ENCODE measurements at places on chromosomes 16 and 17.

DNA sequence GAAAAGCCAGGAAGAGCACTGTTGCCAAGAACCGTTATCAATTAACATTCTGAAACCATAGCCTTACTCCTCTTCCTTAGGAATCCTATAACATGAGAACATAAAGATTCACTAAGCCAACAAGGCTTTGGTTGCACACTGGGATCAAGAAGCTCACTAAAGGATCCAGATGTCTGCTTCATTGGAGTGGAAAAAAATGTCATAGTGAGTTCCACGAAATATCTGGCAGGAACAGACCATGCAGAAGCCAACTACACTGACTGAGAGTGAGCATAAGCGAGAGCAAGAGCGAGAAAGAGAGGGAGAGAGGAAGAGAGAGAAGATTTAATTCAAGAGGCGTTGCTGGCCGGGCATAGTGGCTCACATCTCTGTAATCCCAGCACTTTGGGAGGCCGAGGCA is 13.4 kb upstream of the MEIOC start:
- no peak for DNase-seq

DNA sequence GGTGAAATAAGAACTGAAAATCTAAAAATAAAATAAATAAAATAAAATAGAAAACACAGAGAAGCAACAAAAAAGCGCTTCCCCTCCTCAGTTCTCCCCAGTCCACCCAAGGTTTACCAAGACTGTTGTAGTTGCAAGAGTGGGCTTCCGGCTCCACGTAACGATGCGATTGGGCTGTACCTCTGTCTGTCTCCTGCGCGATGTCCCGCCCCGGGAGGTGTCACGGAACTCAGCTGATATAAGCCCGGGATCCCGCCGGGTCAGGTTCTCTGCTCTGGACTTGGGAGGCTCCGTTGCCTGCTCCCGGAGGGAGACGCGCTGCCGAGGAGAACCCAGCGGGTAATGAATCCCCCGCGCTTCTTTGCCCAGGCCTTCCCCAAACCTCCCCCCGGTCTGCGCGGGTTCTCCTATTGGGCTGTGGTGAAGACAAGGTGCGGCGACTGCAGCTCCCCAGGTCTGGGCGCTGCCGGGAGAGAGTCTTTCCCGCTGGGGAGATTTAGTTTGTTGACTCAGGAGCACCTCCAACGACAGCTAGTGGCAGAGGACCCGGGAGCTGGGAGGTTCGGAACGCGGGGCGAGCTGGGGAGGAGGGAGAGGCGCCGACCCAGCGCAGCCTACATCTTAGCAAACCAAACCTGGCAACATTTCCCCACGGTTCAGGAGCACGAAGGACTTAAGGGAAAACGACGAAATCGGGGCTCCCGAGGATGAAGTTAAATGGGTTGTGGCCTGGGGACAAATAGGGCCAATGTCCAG is at the start of gene SLFN5:
Gene SLFN5 (plus strand): TSS at position 268 of the 756 bp plus-strand sequence. CDS start 15,619 bp downstream, outside the sequence.
- DNase-seq, result peak; percentile 55

- DNase-seq, result no peak
These were observed 228.0 kb downstream of the C16orf78 start for GRCh38 chr16:49601576-49601975.

DNA sequence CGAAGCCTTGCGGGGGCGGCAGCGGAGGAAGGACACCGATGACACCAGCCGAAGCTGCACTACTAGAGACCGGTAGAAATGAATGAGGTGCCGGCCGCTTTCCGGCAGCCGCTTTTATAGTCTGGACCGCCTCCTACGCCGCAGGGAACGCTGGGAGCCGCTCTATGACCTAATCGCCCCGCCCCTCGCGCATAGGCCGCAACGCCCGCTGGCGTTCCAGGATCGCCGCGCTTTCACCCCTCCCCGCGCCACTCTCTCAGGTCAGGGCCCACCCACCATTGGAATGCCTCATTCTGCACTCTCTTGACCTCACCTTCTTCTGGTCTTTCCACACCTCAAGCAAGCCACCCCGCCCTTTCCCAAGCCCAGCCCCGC is at the start of gene DDX5:
Gene DDX5 (minus strand): TSS at position 89 of the 375 bp plus-strand sequence. CDS start 170 bp downstream, outside the sequence.
- DNase-seq, result peak; percentile 98

DNA sequence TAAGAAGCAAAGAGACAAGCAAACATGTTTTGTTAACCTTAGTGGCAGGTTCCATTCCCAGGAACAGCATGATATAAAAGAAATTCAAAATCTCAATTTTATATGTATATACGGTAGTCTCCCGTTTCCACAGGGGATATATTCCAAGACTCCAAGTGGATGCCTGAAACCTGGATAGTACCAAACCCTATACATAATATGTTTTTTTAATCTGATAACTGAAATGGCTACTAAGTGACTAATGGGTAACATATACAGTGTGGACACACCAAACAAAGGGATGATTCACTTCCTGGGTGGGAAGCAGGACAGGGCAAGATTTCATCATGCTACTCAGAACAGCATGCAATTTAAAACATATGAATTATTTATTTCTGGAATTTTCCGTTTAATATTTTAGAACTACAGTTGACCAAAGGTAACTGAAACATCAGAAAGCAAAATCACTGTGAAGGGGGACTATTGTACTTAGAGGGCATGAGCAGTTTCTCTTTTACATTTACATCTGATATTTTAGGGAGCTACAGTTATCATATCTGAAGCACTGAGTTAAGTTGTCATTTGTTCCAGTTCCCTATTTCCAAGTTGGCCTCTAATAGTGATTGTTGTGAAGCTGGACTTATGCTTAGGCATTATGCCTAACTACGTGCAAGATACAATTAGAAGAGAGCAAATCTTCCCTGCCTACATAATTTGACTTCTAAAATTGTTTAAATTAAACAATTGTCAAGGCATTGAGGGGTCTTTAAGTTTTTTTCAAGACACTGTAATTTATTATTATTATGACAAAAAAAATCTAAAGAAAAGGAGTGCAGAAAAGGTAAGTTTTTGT is 34.1 kb upstream of the ABCA6 start:
- DNase-seq, result no peak

GRCh38 chr16:2924901-2925755 is 13.4 kb downstream of the FLYWCH1 start:
- DNase-seq, result no peak

- DNase-seq, result peak; percentile 51
These were observed 38.4 kb upstream of the ARL4D start for GRCh38 chr17:43360376-43360738.

- no peak for DNase-seq
These were observed 537 bp upstream of the GJC1 start for GRCh38 chr17:44830359-44831288.

DNA sequence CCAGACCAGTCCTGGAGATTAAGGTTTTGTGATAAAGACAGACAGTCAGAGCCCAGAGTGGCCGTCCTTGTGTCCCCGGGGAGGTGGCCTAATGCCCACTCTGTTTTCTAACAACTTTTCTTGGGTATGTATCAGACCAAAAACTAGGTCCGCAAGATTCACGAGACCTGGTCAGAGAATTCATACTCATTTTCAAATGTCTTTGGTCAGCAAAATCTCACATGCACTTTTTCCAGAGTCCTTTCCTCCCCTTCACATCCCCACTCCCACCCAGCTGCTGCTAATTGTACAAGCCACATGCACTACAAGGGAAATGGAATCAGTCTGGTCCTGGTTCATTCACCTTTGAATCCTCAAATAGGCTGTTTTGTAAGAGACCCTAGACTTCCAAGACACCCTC is 61.7 kb downstream of the C17orf67 start:
- DNase-seq, result no peak

DNA sequence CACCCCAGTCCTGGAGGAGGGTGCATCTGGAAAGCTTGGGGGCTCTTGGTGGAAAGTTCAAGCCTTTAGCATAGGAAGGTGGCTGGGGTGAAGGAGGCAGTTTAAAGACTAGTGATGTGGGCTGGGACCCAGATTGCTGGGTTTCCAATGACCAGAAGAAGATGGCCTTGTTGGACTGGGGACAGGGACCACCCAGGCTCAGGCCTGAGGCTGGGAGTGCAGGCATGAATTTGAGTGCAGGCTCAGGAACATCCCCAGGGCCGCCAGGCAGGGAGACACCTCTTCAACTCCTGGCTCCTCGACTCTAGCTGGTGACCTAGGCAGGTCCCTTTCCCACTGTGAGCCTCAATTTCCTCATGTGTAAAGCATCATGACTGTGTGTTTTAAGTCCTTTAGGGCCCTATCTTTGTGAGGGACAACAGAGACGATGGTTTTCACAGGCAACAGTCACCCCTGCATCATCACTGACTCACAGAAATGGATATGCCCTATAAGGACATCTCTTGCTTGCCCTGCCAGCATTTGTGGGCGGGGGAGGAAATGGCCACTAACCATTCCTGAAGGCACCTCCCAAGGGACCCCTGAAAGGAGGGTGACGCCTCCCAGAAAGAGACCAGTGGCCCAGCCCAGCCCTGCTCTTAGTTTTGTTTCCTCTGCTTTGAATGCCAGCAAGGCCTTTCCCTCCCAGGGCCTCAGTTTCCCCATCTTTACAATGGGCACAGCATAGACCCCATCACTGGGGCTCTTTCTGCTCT is 11.1 kb downstream of the NLRC5 start:
- no peak for DNase-seq

DNA sequence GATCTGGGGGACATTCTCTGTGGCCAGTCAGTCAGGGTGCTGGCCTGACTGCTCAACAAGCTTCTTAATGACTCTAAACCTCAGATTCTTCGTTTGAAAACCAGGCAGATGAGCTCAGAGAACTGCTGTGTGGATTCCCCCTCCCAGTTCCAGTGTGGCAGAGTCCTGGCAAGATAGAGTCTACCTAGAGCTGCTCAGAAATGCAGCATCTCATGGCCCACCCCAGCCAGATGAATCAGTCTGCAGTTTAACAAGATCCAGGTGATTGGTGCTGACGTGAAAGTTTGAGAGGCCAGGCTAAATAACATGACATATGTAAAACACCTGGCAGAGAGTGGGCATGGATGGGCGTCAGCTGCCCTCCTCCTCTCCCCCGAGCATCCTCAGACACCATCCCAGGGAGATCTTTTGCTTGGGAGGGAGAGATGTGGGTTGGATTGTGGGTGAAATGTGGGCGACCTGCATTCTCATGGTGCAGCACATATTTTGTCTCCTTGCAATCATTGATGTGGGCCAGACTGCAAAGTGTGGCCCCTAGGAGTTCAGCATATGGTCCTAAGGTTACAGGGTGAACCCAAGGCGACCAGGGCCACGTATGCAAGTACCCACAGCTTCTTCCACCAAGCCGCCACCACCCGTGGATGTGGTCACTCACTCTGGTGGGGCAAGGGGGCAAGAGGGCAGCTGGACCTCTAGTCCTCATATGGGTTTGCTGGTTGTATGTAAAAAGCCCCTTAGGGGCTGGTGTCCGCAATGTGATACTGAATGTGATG is 19.5 kb downstream of the SOCS3 start:
- DNase-seq, result no peak

- DNase-seq, result no peak
These were observed 70.5 kb downstream of the SOX9 start for GRCh38 chr17:72191356-72191755.

GRCh38 chr17:15291674-15292361 is 26.7 kb upstream of the PMP22 start:
- DNase-seq, result no peak

DNA sequence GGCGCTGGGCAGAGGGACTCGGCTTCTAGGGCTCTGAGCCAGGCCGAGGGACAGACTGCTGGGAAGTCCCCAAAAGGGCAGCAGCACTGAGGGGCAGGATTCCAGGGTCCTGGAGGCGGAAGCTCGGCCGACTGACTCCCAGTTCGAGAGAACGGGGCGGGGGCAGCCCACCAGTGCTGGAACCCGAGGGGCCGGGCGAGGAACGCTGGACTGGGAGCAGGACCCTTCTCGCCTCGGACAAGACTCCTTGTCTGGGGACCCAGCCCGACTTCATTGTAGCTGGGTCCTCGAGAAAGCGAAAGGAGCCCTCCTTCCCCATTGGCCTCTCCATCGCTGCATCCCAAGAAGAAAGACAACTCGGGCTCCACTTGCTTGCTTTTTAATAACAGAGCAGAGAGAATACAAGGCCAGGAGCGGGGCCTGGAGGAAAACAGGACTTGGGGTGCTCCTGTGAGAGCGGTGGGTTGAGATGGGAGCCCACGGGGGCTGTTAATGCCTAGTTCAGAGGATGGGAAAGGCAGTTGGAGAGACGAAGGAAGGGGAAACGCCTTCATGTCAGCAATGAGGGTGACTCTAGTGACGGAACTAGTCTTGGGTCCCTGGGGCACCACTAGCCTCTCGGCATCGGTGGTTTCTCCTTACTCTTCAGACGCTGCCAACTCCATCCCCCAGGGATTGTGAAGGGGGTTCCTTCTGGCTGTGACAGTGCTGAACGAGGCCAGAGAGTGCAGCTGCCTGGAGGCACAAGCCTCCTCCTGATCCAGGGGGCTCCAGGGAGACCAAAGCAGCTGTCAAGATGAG is 492 bp upstream of the CAMTA2 start:
- DNase-seq, result no peak

DNA sequence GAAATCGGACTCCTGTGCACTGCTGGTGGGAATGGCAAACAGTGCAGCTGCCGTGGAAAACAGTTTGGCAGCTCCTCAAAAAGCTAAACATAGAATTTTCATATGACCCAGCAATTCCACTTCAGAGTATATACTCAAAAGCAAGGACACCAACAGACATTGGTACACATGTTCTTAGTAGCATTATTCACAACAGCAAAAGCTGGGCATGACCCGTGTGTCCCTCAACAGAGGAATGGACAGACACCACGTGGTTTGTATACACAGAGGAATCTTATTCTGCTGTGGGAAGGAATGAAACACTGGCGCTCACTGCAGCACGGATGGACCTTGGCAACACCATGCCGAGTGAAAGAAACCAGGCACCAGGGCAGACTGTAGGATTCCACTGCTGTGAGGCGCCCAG is 16.0 kb downstream of the NPTX1 start:
- no peak for DNase-seq

DNA sequence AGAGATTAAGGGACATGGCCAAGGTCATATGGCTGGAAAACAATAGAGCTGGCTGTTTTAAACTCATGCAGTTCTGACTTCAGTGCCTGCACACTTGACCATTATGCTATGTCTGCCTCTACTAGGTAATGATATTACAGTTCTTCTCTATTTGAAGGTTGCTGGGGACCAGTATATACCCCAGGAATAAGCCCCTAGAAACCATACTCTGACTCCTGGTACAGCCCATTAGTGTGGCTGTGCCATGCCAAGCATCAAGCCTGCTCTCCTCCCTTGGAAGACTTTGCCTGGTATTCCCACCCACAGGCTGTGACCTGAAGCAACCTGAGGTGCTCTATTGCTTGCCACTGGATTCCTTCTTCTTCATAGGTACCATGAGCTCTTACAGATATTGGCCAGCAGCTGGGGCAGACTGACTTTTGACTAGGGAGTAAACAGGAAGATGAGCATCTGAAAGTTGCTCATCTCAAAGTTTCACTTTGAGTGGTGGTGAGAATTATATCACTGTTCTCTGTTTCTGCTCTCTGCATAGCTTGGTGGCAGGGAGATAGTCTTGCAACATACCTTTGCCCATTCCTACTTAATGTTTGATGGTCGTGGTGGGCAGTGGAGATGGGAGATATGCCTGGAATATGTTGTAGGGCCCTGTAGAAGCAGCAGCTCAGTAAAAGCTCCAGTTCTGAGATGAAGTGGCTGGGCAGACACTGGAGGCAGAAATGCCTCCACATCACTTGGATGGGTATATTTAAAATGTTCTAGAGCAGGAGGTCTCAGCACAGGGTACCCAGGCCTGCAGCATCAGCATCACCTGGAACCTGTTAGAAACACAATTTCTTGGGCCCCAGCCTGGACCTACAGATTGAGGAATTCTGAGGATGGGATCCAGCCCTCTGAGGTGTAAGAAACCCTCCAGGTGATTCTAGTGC is 274.7 kb downstream of the HS3ST4 start:
- DNase-seq, result no peak

GRCh38 chr17:61393904-61394629 is 5.6 kb upstream of the TBX2 start:
- DNase-seq, result no peak
